Activated CD4-positive, alpha-beta T cell treated with anti-CD3 and anti-CD28 coated beads for 48 hours (primary cell): ENCODE measurements at places on chromosomes 1 and 21.

DNA sequence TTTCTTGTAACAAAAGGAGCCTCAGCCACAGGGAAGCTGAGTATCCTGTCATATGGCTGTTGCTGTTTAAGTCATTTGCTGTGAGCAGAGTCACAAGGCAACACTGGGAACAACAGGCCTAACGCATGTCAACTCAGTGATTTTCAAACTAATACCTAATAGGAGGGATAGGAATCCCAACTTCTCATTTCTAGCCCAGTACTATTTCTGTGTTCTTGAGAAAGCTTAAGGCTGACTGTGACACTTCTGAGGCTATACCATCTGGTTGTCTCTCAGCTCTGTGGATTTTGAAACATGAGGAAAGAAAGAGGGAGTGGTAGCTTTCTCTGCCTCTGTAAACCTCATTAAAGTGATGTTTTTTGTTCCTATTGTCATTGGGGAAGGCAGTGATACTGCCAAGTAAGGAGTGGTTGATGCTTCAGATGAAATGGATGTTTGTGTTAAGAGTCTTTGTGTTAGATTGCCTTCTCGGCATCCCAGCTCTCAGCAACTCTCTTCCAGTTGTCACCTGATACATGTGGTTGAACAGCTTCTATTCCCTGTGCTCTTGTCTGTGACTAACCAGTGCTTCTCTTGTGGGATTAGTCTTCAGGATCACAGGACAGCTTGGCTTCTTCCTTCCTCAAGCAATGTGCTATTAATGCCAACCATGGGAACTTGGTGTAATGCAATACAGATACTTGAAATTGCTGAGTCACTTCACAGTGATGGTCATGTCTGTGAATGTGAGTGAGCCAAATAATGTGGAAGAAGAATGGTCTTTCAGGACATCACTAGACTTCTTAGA, 166.8 kb upstream of the IVNS1ABP start:
- no peak for DNase-seq

- DNase-seq, result no peak
These were observed 65.0 kb downstream of the ABL2 start for GRCh38 chr1:179164494-179164893.

- DNase-seq, result no peak
These were observed 118.7 kb upstream of the RRP15 start for GRCh38 chr1:218166268-218166945.

DNA sequence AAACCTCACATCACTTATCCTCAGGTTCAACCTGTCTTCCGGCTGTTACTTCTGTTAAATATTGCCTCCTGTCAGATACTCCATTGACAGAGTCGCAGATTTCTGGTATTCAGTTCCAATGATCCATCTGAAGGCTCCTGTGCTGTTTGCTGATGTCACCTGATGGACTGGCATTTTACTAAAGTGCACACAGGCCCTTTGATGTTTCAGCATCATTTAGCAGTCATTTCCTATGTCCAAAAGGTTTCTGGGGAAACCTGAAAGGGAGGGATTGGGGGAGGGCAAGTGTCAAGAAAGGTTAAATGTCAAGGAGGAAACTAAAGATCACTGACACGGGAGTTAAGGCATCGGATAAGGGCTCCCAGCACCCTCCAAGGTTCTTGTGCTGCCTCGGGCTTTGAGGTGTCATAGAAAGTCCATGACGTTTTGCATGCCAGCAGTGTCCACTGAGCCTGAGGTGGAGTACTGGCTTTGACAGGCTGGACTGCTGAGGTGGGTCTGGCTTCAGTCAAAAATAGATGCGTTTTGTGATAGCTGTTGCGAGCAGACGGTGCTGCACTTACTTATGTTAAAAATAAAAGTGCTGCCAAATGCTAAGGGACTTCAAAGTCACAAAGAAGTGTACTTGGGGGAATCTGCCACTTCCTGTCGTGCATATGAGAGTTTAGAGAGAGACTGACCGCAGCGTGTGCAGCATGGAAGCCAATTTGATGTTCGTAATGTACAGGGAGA, 30.8 kb downstream of the XCL2 start:
- DNase-seq, result no peak

GRCh38 chr1:229197265-229197585, 73.7 kb upstream of the RAB4A start:
- no peak for DNase-seq

GRCh38 chr1:160048335-160048734, 16.5 kb upstream of the PIGM start:
- no peak for DNase-seq

DNA sequence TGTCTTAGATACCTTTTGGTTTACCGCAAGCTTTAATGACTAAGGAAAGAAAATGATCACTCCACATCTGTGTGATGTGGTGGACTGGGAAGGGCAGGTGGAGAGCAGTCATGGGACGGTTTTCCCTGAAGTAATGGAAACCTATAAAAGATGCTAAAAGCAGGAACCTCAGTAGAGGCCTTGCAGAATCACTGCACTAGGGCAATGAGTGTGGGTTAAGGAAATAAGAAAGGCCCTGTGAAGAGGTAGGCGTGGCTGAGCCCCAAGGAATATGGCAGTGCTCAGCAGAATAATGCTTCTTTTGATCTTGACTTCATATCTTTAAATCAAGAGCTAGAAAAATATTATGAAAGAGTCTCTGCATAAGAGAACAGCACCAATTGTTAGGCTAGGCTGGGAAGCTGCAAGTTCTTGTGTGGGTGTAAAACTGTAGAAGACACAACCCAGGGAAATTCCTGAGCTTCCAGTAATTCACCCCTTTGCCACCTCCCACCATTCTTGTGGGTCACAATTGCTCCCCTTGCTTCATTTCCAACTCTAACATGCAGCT, 49.9 kb downstream of the CLCA4 start:
- DNase-seq, result no peak

- no peak for DNase-seq
These were observed 242.5 kb upstream of the SGIP1 start for GRCh38 chr1:66291531-66291864.

DNA sequence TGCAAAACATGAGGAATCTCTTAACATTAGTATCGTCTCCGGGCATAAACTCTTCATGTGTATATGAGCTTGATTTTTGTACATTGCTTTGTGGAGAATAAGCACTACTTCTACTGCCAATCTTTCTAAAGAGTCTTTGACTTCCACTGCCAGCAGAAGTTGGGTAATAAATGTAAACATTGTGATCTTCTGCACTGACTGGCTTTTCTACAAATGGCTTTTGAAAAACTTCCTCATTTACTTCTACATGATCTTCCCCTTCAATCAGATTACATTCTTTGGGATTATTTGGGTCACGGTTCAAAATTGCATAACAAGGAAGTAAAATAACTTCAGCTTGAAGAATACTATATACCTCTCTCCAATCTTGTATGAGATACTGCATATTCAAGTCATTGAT, 30.4 kb upstream of the SLC44A5 start:
- no peak for DNase-seq

DNA sequence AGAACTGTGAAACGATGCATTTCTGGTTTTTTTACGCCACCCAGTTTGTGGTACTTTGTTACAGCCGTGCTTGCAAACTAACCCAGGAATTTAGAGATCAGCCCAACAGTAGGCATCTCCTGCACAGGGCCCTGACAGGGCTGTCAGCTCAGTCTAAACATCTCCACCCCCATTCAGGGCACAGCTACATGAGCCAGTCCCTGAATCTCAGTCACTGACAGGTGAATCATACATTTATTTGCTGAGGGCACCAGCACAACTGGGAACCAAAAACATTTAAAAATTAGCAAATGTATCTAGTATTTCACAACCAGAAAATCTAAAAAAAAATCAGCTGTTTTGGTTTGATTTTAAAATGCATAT, 30.7 kb downstream of the PRDX6 start:
- DNase-seq, result no peak

- no peak for DNase-seq
These were observed 473.4 kb downstream of the CAMTA1 start for GRCh38 chr1:7258589-7259135.

GRCh38 chr1:89771991-89772560, 48.8 kb upstream of the LRRC8D start:
- no peak for DNase-seq

GRCh38 chr1:182181167-182181572, 119.7 kb upstream of the ZNF648 start:
- DNase-seq, result no peak

GRCh38 chr21:37564924-37565529, 198.5 kb downstream of the DYRK1A start:
- no peak for DNase-seq

DNA sequence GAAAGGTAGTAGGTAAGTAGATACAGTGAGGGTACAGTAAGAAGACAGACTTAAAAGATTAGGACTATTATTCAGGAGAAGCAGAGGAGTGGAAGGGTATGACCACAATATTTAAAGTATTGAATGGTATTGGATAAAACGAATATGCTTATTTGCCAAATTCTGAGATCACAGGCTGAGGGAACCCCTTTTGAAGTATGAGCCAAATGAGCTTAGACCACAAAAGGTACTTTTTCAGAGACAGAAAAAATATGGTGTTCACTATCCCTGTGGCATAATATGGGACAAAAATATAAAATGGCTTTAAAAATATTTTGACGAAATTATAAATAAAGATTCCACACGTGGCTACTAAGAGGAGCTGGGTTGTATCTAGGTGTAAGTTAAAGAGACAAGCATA, 880 bp upstream of the MTF2 start:
- DNase-seq, result no peak

- no peak for DNase-seq
These were observed 10.0 kb downstream of the LRP8 start for GRCh38 chr1:53317646-53318539.

GRCh38 chr21:19557046-19557445, 1153.5 kb upstream of the TMPRSS15 start:
- no peak for DNase-seq

- DNase-seq, result no peak
These were observed 149.4 kb downstream of the FAM78B start for GRCh38 chr1:166017395-166017794.

- no peak for DNase-seq
These were observed 340.6 kb downstream of the SRGAP2C start for GRCh38 chr1:121525355-121525754.

GRCh38 chr1:9107136-9107535, 21.8 kb downstream of the GPR157 start:
- DNase-seq, result no peak
